ENCODE measurements at places on chromosomes 6 and 20. TPM values are rescaled to one million over a fixed set of nuclear protein-coding genes. Genes with fewer than 3 reads are reported as not detected.

RAB22A gene
- 17.4 TPM for total RNA-seq

GRCh38 chr20:31605902-31606803 is 1.1 kb downstream of the ID1 start:
- H3K27me3 ChIP-seq, result peaks cover 52% of the 10 kb centered on the region
- H3K4me1 ChIP-seq, result peaks cover 26% of the 10 kb centered on the region
- DNase-seq, result peak; percentile 73
- no peaks in the 10 kb centered on the region for H3K36me3 ChIP-seq
- H3K4me3 ChIP-seq, result peak overlapping the region; percentile 98

SPATA2 gene
- 8.8 TPM for total RNA-seq

DNA sequence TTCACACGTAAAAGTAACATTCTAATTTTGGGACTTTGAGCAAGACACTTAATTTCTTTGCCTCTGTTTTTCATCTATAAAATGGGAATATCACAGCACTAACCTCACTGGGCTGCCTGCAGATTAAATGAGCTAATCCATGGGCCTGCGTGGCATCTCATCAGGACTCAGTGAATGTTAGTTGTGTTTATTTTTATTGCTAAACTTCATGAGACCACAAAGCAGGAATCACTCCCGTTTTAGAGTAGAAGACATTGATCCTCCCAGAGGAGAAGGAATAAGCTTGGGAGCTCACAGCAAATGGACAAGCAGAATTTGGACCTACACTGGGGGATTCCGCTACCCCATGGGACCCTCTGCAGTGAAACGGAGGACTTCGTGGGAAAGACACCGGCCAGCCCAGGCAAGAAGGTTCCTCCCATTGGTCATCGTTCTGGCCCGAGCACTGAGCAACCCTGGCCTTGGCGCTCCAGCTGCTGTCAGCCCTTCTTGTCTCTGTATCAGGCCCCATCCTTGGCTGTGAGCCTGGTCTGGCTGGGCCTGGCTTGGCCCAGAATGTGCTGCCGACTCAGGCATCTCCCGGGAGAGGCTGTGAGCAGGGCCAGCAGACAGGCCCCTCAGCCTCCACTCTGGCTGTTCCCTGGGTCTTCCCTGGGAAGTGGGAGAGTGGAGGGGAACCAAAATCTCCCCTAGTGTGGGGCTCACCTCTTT is 79.8 kb downstream of the NFATC2 start:
- H3K27ac ChIP-seq, result no peak overlapping the region
- no peak overlapping the region for H3K4me3 ChIP-seq
- peaks cover 62% of the 10 kb centered on the region for H3K36me3 ChIP-seq
- DNase-seq, result no peak
- H3K4me1 ChIP-seq, result peaks cover 22% of the 10 kb centered on the region

MLN gene
- not detected for total RNA-seq

PRPH2 gene
- total RNA-seq, result not detected

DNA sequence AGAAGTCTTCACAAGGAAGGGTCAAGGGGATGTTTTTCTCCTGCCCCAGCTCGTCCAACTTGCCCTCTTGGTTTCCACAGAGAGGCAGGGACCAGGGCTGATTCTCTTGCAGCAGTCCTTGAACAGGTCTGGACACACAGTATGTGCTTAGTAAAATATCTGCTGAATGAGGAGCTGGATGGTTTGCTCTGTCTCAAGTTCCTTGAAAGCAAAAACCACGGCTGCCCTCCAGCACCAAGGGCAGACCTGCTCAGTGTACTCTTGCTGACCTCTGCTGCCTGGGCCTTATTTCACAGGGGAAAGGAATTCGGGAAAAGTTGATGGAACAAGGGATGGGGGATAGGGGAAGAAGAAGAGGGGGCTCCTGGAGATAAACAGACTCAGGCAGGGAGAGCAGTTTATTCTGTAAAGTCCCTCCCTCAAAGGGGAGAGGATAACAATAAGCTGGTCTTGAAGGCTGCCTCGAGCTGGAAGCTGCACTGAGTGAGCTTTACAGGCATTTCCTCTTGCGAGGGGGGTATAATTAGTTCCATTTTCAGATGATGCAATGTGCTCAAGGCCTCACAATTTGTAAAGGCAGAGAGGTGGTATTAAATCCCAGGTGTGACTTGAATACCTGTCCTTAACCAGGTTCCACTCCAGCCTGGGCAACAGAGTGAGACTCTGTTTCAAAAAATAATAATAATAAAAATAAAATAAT is 10.3 kb downstream of the KCNK5 start:
- H3K27ac ChIP-seq, result peak overlapping the region; percentile 63
- H3K4me3 ChIP-seq, result peak overlapping the region; percentile 36
- H3K27me3 ChIP-seq, result no peaks in the 10 kb centered on the region

DNA sequence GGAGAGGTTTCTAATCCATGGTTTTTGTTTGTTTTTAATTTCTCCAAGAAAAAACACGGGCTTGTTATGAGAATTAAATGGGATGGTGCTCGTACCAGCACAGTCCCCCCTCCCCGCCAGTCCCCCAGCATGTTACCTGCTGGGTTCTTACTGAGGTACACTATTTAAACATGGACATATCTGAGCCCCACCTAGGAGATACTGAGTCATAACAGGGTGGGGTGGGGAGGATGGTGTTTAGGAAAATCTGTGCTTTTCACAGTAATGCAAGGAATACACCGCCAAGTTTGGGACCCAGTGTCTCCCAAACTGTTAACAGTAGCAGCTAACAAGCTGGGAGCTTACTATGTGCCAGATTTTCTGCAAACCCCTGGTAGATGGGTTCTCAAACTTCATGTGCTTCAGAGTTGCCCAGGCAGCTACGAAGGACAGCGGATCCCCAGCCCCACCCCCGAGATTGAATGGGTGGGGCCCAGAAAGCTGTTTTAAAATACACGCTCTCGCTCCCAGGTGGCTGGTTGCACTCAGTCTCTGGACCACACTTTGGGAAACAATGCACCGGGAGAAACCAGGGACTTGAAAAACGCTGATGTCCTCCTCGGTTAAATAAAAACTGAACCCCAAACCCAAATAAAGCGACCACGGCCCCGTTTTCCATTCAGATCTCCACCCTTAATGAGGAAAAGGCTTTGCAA is 995 bp downstream of the ZFP64 start:
- H3K36me3 ChIP-seq, result peaks cover 10% of the 10 kb centered on the region
- no peaks in the 10 kb centered on the region for H3K27me3 ChIP-seq
- H3K4me3 ChIP-seq, result peak overlapping the region; percentile 95
- H3K27ac ChIP-seq, result peak overlapping the region; percentile 89

GRCh38 chr20:8406391-8406790 is 274.3 kb downstream of the PLCB1 start:
- H3K4me1 ChIP-seq, result no peaks in the 10 kb centered on the region
- no peak overlapping the region for H3K4me3 ChIP-seq
- H3K27me3 ChIP-seq, result no peaks in the 10 kb centered on the region
- DNase-seq, result no peak

- H3K4me1 ChIP-seq, result no peaks in the 10 kb centered on the region
- H3K27me3 ChIP-seq, result peaks cover 10% of the 10 kb centered on the region
- H3K36me3 ChIP-seq, result no peaks in the 10 kb centered on the region
- H3K27ac ChIP-seq, result no peak overlapping the region
- H3K4me3 ChIP-seq, result no peak overlapping the region
- DNase-seq, result no peak
Measured at GRCh38 chr6:46521464-46521971, 30.3 kb upstream of the RCAN2 start.

IL20RA gene
- not detected for total RNA-seq

DNA sequence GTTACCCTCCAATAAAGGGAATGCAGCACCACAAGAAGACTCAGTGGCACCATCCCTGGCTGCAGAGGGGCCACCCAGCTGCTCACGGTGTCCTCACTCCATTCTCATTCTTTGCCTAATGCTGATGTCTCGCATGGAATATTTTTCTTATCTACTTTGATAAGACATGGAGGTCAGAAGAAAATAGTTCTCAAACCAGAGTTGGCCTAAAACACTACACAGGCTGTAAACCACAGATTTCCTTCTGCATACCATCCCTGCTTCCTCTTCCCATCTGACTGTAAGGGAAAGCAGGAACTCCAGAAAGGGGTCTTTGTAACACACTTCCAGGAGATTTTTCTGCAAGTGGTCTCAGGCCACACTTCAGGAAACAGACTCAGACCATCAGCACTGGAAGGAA is 43.1 kb upstream of the CD93 start:
- H3K4me3 ChIP-seq, result no peak overlapping the region
- H3K36me3 ChIP-seq, result no peaks in the 10 kb centered on the region
- DNase-seq, result no peak
- peaks cover 16% of the 10 kb centered on the region for H3K4me1 ChIP-seq
- peaks cover 2% of the 10 kb centered on the region for H3K27me3 ChIP-seq

DNA sequence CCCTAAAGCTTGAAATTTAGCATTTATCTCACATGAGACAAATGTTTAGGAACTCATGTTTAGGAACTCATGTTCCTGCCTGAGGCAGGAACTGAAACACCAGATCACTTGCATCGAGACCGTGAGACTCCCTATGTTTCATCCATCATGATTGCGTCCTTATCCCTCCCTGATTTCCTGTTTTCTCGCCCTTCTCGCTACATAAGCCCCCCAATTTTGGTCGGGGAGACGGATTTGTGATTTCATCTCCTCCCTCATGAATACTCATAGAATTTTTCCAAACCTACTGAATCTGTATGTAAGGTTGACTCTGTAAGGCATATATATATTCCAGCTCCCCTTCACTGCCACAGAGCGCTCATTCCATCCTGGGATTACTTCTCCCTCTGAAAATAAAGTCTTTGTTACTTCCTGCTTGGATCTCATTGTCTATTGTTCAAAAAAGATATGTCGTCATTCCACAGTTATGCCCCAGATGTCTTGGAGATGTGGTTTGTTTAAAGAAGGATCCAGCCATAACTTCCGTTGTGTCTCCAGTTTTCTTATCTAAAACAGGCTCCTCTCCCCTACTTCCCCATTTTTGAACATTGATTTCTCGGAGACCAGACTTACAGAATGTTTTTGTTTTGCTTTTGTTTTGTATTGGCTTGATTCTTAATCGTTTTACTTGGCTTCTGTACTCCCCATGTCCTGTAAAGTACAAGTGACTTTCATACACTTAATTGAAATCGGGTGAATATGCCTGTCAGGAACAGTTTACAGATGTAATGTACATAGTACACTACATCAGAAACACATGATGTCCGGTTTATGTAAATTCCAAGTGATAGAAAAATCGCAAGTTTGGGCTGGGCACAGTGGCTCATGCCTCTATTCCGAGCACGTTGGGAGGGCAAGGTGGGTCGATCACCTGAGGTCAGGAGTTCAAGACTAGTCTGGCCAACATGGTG is 118.7 kb downstream of the HFE start:
- peaks cover 4% of the 10 kb centered on the region for H3K36me3 ChIP-seq
- H3K4me1 ChIP-seq, result peaks cover 25% of the 10 kb centered on the region
- no peak overlapping the region for H3K27ac ChIP-seq
- H3K27me3 ChIP-seq, result peaks cover 4% of the 10 kb centered on the region

DNA sequence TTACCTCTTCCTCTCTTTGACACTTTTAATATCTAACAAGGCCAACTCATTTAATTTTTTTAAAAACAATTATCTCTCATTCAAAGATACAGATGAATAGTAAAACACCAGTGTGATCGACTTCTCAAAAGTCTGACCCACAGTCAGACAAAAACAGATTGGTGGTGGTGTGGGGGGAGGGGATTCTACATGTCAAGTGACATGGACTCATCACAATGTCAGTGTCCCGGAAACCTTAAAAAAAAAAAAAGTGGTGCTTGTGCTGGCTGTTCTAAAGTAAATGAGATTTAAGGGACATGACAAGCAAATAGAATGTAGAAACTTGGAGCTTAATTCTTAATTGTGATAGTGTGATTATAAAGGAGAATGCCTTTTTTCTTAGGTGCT is 16.3 kb upstream of the RFPL4B start:
- H3K27me3 ChIP-seq, result peaks cover 32% of the 10 kb centered on the region
- no peaks in the 10 kb centered on the region for H3K36me3 ChIP-seq
- no peak overlapping the region for H3K4me3 ChIP-seq
- H3K27ac ChIP-seq, result no peak overlapping the region
- DNase-seq, result no peak

GRCh38 chr6:144347933-144348332 is 62.8 kb downstream of the UTRN start:
- no peaks in the 10 kb centered on the region for H3K27me3 ChIP-seq
- peak overlapping the region; percentile 59 for H3K4me3 ChIP-seq
- peak; percentile 55 for DNase-seq

CLPSL1 gene
- not detected for total RNA-seq

PRSS16 gene
- not detected for total RNA-seq

HLA-DOB gene
- total RNA-seq, result 4.2 TPM

PGC gene
- not detected for total RNA-seq

NAPB gene
- total RNA-seq, result 14.2 TPM

DNA sequence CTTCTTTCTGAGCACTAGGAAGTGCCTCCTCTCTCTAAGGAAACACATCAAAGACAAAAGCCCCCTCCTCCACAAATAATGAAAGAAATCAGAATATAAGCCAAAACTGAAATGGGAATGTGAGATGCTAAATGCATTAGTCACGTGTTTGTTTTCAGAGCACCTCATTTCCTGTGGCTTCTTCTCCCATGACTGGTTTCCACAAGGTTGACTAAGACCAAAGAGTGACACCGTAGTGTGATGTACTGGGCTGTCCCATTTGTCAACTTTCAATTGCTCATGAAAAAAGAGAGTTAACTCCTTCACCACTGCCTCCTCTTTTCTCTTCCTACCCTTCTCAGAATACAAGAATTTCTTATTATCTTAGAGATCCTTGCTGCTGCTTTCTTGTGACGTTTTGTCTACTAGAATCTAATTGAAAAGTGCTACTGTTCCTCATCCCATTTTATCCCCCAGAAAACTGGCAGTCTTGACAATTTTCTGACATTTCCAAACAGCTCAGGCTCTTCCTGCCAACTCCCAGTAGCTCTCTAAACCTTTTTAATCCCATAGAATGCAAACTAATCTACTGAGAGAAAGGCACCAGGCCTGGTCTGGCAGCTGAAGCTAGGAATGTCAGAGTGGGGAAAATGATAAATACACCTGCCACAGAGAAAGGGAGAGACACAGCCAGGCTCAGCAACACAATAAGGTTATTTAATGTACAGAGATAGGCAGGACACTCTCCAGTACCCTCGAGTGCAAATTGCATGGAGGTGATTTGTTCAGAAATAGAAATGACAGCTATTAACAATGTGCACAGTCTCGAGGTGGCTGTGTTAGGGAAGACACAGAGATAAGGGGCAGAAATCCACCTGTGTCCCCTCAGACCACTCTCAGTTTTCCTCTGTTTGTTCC is 671.7 kb upstream of the NRSN1 start:
- no peak for DNase-seq
- H3K27me3 ChIP-seq, result no peaks in the 10 kb centered on the region
- H3K4me3 ChIP-seq, result no peak overlapping the region
- no peaks in the 10 kb centered on the region for H3K36me3 ChIP-seq
- no peak overlapping the region for H3K27ac ChIP-seq
- no peaks in the 10 kb centered on the region for H3K4me1 ChIP-seq

CCN5 gene
- not detected for total RNA-seq

NOX3 gene
- total RNA-seq, result not detected

SEL1L2 gene
- not detected for total RNA-seq

EFCAB8 gene
- 0.54 TPM for total RNA-seq

GRCh38 chr20:3970016-3970415 is 45.3 kb downstream of the RNF24 start:
- H3K4me3 ChIP-seq, result no peak overlapping the region
- peaks cover 40% of the 10 kb centered on the region for H3K36me3 ChIP-seq
- peaks cover 8% of the 10 kb centered on the region for H3K4me1 ChIP-seq
- DNase-seq, result no peak
- H3K27me3 ChIP-seq, result no peaks in the 10 kb centered on the region
- H3K27ac ChIP-seq, result no peak overlapping the region

IRF4 gene
- 831 TPM for total RNA-seq

- no peaks in the 10 kb centered on the region for H3K4me1 ChIP-seq
- H3K27ac ChIP-seq, result no peak overlapping the region
- DNase-seq, result no peak
- no peak overlapping the region for H3K4me3 ChIP-seq
Measured at GRCh38 chr6:53679446-53679933, 13.9 kb upstream of the KLHL31 start.

Measured in activated CD4-positive, alpha-beta T cell treated with anti-CD3 and anti-CD28 coated beads, Interleukin-2, amount 10 ng/mL, durations not matched to agents 24 days and 14 days (primary cell).